ENCODE measurements at places on chromosomes 1 and 21.

DNA sequence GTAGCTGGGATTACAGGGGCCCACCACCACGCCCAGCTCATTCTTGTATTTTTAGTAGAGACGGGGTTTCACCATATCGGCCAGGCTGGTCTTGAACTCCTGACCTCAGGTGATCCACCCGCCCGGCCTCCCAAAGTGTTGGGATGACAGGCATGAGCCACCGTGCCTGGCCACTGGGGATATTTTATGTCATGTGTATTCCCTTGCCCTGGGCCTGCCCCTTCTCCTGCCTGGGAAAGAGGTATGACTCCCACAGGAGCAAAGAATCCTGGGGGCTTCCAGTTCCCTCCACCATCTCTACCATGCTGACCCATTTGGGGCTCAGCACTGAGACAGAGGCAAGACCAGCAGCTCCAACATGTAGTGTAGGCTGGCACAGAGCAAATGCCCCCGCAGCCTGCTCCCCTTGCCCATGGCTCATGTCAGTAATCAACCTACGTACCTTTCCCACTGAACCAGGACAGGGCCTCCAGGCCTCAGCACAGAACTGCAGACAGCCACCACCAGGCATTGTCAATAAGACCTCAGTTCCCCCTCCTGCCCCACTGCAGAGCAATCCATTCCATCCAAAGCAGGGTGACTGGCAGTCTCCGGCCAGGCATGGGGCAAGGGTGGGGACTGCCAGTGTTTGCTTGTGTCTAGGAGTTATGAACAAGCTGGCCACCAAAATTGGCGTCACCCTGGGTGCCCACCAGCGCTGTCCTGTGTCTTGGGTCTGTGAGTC, 35.2 kb downstream of the BMP8A start:
- DNase-seq = no peak

DNA sequence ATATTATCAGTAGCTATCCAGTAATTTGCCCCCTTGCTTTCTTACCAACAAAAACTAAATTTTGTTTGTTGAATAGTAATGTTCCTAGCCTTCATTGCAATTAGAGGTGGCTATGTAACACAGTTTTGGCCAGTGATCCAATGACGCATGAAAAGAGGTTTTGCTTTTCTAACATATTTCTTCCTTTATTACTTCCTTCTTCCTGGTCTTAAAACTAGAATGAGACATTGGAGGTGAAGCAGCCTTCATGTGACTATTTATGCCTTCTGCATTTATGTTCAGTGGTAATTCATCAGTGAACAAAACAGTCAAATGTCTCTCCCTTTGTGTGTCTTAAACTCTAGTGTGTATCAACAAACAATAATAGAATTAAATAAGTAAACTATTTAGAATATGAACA, 35.5 kb downstream of the LRIF1 start:
- no peak for DNase-seq

- no peak for DNase-seq
These were observed 149.8 kb downstream of the PTPRC start for GRCh38 chr1:198788561-198789064.

- no peak for DNase-seq
These were observed 713.4 kb downstream of the PTPRU start for GRCh38 chr1:29949676-29950075.

GRCh38 chr1:52738893-52739292, 12.6 kb downstream of the ZYG11B start:
- no peak for DNase-seq

DNA sequence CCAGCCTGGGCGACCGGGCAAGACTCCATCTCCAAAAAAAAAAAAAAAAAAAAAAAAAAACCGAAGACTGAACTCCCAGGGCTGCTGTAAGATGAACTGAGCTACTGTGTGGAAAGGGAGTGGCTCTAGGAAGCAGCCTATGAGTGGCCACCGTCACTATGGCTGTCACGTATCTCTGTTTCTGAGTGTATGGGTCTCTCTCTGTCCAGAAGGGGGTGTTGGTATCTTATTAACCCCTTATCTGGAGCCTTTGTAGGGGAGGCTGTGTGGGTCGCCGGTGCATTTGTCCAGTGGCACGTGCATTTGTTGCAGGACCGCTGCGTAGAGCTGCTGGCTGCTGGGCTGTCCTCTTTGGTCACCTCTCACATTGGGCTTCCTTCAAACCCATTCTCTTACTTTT, 326.6 kb downstream of the CAMTA1 start:
- no peak for DNase-seq

DNA sequence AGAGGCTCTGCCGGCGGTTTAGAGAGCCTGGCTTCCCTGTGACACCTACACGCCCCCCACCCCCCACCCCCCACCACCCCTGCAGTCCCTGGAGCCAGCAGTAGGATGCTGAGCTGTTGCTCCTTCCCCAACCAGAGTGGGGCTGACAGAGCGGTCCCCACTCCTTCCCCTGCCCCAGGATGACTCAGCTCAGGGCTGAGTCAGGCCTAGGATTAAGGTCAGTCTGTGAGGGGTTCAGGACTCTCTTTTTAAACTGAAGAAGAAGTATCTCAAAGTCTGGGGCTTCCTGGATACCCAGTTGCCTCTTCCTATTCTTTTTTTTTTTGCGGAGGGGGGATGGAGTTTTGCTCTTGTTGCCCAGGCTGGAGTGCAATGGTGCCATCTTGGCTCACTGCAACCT, 19.1 kb downstream of the DMBX1 start:
- no peak for DNase-seq

DNA sequence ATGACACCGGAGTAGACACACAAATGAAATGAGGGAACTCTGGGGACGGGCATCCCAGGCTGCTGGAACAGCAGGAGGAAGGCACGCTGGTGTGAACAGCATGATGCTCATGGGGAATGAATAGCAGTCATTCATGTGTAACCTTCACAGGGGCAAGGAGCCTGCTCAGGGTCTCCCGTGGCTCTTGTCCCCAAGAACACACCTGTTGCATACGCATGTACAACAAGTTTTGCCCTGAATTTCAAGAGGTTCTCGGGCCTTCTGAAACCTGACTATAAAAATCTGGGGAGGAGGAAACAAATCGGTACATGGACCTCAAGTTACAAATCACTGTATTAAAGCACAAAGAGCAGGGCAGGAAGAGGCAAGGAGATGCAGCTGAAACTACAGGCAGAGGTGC, 93.4 kb downstream of the RRAGC start:
- DNase-seq = no peak

DNA sequence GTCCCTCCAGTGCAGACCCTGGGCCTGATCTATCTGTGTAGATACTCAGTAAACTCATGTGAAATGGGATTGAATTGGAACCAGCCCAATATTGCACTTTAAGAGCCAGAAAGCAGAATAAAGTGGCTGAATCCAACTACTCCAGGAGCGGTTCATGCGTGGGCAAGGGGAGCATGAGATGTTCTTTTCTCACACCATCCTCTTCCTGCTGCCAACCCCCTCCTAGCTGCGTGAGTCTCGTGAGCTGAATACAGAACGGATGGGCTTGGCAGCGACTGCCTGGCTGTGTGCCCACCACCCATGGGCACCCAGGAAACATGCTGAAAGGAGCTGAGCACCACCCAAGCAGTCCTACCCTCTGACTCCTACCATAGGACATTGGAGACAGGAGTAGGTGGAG, 128.3 kb downstream of the ELAVL4 start:
- no peak for DNase-seq
